ENCODE measurements at places on chromosomes 2 and 18.

DNA sequence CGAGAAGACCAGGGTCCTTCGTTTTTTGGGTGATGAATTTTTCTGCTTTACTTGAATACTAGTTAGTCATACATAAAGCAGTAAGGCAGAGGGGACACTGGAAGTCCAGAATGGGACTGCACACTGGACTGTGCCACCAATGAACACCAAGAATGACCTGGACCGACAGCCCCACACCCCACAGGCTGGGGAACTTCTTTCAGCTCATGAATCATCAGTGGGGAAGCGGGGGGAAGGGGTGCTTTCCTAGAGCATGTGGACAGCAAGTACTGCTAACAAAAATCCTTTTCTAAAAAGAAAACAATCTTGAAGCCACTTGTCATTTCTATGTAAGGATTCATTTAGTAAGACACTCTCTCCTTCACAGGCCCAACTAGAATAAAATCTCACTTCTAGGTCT is 86.0 kb downstream of the DTNB start:
- DNase-seq = no peak

DNA sequence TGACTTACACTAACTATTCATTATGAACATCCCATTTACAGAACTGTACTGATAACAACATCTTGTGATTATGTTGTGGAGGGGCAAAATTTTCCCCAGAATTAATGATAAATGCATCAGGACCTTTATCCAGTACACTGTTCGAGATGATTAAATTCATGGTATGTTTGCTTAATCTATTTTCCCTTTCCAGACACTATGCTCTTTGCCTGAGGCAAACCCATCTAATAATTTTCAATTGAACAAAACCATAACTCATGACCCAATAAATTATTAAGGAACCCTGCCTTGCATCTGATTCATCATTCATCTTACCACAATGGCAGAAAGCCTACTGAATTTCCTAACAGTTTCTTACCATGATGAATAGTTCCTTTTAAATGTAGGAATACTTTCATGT is 385.0 kb downstream of the DSEL start:
- no peak for DNase-seq

- DNase-seq = peak; percentile 23
Measured at GRCh38 chr2:238095143-238095542, 5.0 kb upstream of the ESPNL start.

GRCh38 chr18:8257851-8258434 is 351.3 kb upstream of the RAB12 start:
- DNase-seq = no peak

GRCh38 chr2:212929116-212929515 is 222.3 kb downstream of the IKZF2 start:
- no peak for DNase-seq

GRCh38 chr18:64712035-64712434 is 563.1 kb upstream of the LINC00305 start:
- DNase-seq = no peak

GRCh38 chr2:31889044-31889443 is 121.8 kb downstream of the MEMO1 start:
- DNase-seq = no peak

GRCh38 chr2:231207734-231208133 is 9.3 kb downstream of the ARMC9 start:
- no peak for DNase-seq

GRCh38 chr18:67783196-67783946 is 266.9 kb upstream of the DSEL start:
- no peak for DNase-seq

GRCh38 chr2:150567771-150568301 is 80.4 kb upstream of the RND3 start:
- no peak for DNase-seq

DNA sequence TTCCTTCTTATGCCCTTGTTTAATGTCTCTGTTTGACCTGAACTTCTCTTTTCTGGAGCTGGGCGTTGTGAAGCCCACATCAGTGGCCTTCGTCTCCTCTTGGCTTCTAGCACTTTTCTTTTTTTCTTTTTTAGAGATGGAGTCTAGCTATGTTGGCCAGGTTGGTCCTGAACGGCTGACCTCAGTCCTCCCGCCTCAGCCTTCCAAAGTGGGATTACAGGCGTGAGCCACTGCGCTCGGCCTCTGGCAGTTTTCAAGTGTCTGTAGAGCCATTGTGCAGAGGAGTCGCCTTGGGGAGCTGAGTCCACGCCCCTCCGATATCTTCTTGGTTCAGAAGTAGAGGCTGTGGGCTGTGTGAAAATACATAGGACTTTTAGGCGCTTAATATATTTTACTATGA is 36.5 kb downstream of the ZNF532 start:
- DNase-seq = no peak

- DNase-seq = peak; percentile 27
Measured at GRCh38 chr2:219561179-219562048, 9.9 kb downstream of the OBSL1 start.

DNA sequence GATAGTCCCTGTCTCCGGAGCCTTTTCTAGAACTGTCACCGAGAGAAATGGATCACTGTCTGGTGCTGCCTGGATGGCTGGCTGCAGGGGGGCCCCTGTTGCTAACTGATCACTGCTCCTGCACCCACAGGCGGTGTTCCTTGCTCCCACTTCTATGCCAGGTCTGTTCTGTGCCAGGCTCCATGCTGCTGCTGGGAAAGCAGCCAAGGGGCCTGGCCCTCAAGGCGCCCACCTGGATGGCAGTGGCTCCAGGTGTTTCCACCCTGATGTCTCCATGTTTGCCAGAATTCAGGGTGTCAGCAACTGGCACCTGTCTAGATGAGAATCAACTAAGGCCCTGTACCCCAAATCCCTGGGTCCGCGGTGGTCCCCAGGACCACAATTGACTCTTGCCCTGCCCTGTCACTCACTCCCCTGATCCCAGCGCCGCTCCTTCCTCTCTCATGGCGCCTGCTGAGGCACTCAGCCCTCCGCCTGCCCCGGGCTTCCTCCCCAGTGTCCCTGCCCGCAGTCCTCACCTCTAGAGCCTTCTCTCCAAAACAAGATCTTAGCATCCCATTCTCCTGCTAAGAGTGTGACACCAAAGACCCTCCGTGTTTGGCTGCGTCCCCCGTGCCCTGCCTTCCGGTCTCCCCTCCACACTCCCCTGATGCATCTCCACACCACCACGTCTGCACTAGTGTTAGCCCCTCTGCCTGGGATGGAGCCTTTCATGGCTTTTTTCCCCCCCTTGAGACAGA is 72.5 kb upstream of the OTOF start:
- peak; percentile 23 for DNase-seq

DNA sequence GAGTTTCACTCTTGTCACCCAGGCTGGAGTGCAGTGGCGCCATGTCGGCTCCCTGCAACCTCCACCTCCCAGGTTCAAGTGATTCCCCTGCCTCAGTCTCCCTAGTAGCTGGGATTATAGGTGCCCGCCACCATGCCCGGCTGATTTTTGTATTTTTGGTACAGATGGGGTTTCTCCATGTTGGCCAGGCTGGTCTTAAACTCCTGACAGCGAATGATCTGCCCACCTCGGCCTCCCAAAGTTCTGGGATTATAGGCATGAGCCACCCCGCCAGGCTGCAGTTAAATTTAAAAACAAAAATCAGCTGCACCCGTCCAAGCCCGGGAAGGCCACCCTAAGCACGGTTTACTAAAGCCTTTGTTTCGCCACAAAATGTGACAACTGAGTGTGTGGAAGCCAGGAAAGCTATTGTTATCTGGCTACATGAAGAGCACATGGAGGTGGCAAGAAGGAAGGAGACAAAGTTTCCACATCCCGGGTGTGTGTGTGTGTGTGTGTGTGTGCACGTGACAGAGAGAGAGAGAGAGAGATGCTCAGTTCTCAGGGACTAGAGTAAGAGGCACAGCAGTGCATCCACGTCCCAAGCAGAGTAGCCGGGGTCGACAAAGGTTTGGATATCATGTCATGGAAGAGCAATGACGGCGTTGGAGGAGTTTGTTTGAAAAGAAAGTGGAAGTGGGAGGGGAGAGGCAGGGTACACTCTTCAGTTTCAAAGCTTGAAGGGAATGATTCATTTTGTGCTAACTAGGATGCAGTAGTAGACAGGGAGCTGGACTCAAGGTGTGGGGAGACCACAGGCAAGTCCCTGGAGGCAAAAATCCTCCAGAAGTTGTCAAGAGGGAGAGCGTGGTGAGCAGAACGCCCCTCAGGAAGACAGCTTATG is 20.1 kb downstream of the INPP5D start:
- no peak for DNase-seq

DNA sequence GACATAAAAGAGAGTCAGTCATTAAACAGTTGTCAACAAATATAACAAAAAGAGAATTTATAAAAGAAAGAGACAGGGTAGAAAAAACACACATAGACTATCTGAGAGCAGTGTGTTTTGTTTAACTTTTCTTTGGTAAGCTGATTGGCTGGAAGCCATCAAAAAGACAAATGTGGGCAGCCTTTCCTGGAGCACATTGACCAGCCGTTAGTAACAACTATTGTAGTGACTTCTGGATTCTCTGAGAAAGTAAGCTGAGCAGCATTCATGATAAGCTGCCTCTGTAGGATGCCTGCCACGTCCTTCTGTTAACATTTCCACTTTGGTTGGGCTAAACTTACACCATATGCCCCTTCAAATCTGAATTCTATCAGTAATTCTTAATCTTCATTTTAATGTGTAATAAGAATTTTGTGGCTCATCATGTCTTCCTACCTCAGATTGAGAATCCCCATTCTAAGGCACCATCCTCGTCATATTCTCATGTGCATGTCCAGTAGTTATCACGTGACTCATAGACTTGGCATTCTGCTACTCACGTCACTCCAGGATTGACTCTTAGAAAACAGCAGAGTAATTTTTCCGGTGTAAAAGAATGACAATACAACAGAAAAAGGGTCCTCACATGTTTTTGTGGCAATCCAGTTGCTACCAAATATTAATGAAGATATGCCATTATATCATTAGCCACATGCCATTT is 43.4 kb upstream of the DNAJC10 start:
- DNase-seq = no peak

- no peak for DNase-seq
Measured at GRCh38 chr2:42510608-42511243, 16.9 kb upstream of the KCNG3 start.

- no peak for DNase-seq
Measured at GRCh38 chr2:126749537-126749936, 93.6 kb downstream of the GYPC start.

GRCh38 chr2:216261042-216261537 is 111.2 kb downstream of the MARCHF4 start:
- DNase-seq = no peak

GRCh38 chr2:18987592-18988073 is 370.8 kb downstream of the OSR1 start:
- DNase-seq = peak; percentile 71

GRCh38 chr2:230085201-230085600 is 16.5 kb upstream of the SLC16A14 start:
- no peak for DNase-seq

DNA sequence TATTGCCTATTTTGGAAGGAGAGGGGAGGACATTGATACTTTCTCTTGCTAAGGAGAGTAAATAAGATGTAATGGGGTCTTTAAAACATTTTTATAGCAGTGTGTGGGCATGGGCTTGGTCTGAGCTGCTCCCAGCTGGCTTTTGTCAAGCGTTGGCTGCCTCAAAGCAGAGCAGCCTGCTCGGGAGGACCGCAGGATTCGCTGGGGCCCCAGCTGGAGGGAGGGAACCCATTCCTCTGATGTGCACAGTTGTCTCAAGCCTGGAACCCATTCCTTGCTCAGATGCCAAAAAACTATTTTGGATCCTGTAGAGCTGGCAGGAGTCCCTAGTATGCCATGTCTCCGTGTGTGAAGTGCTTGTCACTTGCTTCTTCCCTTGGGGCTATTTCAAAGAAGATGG is 59.4 kb upstream of the RMDN2 start:
- no peak for DNase-seq

GRCh38 chr2:230674966-230675672 is 37.5 kb upstream of the CAB39 start:
- DNase-seq = no peak

GRCh38 chr2:19762959-19763605 is 138.7 kb downstream of the TTC32 start:
- no peak for DNase-seq

- DNase-seq = peak; percentile 80
Measured at GRCh38 chr2:216013080-216013909, at the start of gene MREG. TSS of gene MREG (minus strand) at chr2:216013551. CDS start at chr2:216013327, 224 bp downstream.

- peak; percentile 72 for DNase-seq
Measured at GRCh38 chr2:29123617-29124349, 8.6 kb downstream of the CLIP4 start.

DNA sequence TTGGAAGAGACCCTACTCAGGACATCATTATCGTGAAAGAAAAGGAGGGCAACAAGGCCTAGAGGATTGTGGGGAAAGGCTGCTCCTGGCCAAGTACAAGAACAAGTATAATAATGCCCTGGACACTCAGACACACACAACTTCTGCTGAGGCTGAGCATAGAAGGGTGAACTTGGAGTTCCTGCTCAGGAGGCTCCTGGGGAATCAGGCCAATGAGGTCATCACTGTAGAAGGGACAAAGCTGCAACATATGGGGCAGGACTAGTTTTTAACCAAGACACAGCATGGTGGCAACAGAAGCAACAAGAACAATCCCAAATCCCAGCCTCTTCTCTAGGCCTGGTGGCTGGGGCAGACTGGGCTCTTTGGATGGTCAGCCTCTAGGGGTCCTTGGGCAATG is 102.6 kb downstream of the POLR1A start:
- no peak for DNase-seq

DNA sequence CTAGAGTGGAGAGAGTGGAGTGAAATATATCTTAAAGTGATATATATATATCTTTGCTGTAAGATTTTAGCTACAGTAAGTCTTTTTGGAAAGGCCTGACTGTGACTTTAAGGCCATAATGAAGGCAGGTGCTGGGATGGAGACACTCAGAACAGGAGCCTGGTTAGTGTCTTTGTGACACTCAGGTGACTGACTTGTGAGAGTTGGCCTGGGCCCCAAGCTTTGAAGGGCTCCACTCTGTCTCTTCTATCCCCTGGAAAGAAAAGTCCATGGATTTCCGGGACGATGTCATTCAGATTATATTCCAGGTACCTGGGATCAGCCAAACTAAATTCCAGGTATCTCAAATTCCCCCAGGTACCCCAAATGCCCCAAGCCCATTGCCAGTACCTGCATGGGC is 276.6 kb downstream of the PDE11A start:
- no peak for DNase-seq

DNA sequence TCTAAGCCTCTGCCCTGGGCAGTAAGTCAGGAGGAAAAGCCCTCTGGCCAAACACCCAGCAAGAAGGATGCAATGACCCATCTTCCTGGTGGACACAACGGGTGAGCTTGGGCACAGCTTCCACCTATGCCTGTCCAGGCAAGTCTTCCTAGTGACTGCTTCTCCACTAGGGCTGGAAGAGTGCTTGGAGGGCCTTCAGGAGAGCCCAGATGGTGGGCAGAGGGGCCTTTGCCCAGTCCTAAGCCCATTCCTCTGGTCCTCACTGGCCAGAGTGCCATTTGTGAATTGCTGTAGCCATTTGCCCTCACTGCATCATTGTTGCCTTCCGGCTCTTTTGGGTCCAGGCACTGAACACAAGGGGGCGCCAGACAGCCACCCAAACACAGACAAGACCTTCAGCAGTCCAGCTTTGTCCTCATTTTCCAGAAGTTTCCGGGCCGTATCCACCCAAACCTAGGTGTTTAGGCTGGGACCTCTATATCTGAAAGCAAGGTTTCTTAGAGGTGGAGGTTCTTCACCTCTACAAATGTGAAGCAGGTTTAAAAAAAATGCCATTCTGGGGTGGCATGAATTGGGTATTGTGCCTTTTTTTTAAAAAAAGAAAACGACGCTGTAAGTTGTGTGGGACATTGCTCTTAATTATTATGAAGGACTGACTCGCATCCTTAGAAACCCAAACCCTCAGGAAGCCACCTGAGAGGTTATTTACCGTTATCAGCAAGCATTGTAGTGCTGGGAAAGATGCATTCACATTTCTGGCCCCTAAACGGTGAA is 29.5 kb downstream of the PAX8 start:
- DNase-seq = no peak

GRCh38 chr2:181174611-181175580 is 194.5 kb downstream of the UBE2E3 start:
- DNase-seq = no peak
